Activated T-cell treated with anti-CD3 and anti-CD28 coated beads for 48 hours (primary cell): ENCODE measurements at places on chromosomes 1 and 21.

- DNase-seq, result no peak
Measured at GRCh38 chr1:115813727-115814126, 27.2 kb downstream of the NHLH2 start.

DNA sequence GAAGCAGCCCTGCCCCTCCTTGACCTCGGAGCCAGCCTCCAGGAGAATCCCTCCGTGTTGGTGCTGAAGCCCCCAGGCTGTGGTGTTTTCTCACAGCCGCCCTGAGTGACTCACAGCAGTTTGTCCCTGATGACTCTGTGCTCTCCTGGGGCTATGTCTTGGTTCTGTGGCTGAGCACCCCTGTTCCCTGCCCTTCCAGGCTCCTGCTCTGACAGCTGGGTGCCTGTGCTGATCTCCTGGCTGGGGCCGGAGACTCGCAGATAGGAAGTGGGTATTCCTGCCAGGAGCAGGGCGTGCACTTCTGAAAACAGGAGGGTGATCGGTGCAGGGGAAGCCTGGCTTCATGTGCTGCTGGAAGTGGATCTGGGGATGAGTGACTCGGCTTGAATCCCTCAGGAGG is 34.5 kb downstream of the POFUT2 start:
- DNase-seq, result no peak

- DNase-seq, result peak; percentile 36
Measured at GRCh38 chr1:7070389-7071029, 285.3 kb downstream of the CAMTA1 start.

- DNase-seq, result no peak
Measured at GRCh38 chr1:59703226-59703917, 111.4 kb upstream of the HOOK1 start.

GRCh38 chr21:46066591-46067331 is 31.2 kb upstream of the COL6A2 start:
- DNase-seq, result no peak
